ENCODE measurements at places on chromosomes 1 and 21.

DNA sequence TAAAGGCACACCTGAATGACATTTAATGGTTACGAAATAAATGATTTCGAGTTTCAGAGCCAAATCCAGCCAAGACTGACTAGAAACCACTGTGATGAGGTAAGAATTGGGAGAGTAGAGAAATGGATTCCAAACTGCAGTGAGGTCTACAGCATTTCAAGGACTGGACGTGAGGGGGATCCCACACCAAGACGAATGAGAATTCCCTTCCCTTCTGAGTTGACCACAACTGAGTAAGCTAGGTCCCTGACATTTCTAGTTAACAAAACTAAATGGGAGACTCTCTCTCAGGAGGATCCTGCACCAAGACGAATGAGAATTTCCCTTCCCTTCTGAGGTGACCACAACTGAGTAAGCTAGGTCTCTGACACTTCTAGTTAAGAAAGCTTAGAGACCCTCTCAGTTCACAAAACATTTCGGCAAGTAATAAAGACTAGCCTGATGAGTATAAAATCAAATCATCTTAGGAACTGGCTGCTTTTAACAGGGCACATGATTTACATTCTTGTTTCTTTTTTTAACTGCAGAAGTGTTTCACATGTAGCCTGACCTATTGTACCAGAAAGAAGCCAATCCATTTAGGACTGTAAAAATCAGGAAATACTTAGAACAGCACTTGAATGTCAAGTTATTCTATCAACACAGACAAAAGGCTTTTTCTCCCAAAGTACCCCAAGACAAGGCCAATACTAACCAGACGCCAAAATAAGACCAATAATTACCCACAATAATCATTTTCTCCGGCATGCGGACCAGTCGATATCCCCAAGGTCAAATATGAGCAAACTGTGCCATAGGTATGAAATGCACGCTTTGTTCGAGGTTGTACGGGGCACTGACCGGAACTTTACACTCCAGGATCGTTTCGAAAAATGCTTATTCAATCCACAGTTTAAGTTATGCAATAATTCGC, 1.4 kb upstream of the SPATA1 start:
- peak; percentile 72 for DNase-seq

DNA sequence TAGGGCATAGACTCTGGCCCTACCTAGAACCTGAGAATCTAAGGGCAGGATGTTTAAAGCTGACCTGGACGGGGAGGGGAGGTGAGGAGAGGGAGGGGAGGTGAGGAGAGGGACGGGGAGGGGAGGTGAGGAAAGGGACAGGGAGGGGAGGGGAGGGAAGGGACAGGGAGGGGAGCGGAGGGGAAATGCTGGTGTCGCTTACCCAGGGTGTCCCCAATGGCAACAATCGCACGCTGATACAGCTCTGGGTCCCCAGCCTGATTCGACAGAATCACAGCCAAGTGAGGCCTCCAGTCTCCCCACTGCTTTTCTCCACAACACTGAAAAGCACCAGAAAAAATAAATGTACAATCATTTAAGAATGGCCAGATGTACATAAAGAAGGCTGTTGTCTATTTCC, 22.2 kb downstream of the SEC16B start:
- no peak for DNase-seq

- DNase-seq: peak; percentile 90
Observed at GRCh38 chr1:1344655-1345361, 4.4 kb downstream of the DVL1 start.

DNA sequence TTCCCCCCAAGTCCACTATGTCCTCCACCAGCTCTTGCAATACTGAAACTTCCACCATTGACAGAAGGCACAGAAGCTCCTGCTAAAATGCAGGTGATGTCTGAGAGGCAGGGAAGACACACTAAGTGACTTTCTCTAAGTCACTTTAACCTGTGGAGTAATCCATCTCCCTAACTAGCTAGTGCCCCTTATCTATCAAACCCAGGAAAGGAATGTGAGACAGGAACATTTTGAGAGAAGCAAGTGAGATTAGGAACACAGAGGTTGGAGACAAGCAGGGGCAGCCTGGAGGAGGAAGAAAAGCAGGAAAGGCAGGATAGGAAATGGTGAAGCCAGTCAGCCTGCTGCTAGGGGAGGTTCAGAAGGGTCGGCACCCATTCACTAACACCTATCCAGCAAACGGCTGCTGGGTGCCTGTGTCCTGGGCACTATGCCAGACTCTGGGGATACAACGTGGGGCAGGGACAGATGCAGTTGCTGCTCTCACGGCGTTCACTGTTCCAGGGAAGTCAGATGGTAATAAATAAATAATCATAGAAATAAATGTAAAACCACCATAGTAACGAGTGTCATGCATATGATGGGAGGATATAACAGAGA, 7.0 kb downstream of the GPA33 start:
- DNase-seq: no peak

DNA sequence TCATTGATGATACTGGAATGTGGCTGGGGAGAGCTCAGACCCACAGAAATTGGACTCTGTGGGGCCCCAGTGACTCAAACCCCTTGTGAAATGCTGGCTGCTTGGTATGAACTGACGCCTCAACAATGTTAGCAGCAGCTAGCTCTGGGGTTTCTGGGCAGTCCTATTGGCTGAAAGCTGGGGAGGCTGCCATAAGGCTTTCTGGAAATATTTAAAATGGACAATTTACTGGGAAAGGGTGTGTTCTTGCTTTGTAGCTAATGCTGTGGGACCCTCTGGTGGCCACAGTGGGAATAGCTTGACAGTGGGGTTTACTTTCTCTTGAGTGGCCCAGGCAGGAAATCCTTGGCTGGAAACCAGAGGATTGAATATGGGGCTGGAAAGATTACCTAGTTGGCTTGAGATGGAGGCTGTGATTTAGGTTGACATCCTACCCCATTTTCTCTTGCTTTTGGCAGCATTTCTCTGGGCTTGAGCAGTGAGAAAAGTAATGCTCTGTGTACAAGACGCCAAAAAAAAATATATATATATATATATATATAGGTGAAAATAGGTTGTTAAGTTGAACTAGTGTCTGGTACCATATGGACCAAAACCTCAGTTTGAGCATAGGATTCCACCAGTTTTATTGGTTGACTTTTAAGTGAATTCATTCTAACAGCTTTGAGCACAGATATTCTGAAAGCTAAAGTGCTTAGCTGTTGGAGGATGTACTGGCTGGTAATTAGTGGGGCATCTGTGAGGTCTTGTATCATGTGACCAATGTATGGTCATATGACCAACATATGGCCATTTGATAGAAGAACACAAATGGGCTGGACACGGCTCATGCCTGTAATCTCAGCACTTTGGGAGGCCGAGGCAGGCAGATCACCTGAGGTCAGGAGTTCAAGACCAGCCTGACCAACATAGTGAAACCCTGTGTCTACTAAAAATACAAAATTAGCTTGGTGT, 8.2 kb upstream of the S100A10 start:
- DNase-seq: peak; percentile 94

- DNase-seq: no peak
Observed at GRCh38 chr21:15676935-15677334, 52.8 kb upstream of the USP25 start.

GRCh38 chr1:51218570-51218969, 17.5 kb upstream of the RNF11 start:
- no peak for DNase-seq

DNA sequence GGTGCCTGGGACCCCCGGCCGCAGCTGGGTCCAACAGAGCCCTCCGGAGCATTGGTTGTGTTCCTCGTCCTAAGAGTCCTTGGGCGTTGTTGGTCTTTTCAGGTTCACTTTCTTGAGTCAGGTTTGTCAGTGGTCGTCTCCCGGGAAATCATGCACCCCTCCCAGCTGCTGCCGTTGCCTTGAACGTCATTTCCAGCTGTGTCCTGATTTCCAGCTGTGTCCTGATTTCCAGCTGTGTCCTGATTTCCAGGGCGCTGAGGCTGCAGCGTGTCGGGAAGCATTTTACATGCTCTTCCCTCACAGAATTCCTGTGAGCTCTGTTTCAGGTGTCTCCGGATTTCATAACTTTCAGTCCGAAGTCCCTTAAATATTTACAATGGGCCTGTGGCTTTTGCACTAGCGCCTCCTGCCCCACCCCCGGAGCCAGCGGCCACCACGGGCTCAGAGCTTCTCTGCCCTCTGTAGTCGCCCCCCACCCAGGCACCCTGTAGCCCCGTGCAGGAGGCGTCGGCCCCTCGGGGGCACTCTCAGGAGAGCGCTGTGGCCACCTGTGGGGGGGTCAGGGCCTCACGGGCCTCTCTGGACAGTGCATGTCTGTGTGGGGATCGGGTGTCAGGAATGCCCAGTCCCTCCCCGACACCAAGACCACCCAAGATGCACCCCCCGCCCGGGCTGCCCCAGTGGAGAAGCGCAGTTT, 66.7 kb downstream of the COL18A1 start:
- DNase-seq: no peak

DNA sequence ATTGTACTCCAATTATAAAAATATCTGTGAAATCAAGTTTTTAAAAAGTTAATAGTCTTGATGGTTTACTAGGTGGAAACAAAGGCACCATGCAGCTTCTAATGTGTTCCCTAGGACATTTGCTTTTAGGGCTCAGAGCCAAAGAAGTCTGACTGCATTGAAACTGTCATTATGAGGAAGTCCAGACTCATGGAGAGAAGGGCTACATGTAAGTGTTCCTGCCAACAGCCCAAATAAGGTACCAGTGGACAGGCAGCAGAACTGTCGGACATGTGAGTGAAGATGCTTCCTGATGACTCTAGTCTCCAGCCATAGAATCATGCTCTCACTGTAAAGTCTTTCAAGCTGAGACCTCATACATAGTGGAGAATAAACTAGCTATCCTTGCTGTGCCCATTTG, 287.6 kb downstream of the AKT3 start:
- no peak for DNase-seq

DNA sequence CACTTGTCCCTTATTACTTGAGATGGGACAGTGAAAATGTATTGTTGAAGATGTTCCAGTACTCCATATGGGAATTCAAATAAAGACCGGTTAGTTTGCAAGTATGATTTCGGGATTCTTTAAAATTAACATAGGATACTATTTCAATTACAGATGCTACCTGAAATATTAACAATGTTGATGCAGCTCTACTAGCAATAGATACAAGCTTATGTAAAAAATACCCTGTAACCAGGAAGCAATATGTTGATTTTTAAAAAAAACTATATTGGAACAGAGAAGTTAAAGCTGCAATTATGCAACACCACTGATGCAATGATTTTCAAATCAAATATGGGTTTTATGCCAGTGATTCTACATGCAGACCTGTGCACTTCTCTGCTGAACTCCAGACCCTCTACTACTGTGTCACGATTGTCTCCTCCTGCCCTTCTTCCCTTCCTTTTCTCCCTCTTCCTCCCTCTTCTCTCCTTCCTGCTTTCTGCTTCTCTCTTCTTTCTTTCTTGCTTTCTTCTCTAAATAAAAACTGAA, 179.2 kb downstream of the ATP6V1G3 start:
- DNase-seq: no peak

GRCh38 chr1:18190598-18190997, 83.0 kb downstream of the IGSF21 start:
- no peak for DNase-seq

- no peak for DNase-seq
Observed at GRCh38 chr1:101431956-101432510, 195.2 kb downstream of the S1PR1 start.

DNA sequence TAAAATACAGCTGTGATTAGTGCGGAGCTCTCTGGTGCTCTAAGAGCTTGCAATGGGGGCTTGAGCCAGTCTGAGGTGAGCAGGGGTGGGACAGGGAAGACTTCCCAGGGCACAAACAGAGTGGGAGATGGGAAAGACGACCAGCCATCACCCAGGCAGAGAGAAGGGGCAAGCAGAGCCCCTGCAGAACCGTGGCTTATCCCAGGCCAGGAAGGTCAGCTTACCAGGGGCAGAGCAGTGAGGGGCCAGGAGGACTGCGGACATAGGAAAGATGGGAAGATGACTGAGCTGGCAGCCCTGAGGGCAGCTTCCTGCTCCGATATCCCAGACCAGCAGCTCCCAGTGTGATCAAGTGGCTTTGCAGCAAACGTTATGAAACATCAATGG, 55.4 kb upstream of the IFFO2 start:
- peak; percentile 39 for DNase-seq

DNA sequence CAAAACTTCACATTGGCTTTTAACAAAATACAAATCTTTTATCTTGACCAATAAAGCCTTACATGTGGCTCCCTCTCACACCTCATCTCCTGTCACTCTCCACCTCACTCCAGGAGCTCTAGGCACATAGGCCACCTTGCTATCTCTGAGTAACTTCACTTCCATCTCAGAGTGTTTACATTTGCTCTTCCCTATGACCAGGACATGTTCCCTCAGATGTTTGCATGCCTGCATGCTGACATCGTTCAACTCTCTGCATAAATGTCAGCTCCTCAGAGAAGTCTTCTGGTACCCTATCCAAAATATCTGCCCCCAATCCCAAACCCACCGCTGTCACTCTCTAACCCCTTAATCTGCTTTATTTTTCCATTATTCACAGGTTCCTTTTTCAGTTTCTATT, 110.9 kb downstream of the TOMM20 start:
- no peak for DNase-seq
